ENCODE measurements at places on chromosomes 5 and 9.

DNA sequence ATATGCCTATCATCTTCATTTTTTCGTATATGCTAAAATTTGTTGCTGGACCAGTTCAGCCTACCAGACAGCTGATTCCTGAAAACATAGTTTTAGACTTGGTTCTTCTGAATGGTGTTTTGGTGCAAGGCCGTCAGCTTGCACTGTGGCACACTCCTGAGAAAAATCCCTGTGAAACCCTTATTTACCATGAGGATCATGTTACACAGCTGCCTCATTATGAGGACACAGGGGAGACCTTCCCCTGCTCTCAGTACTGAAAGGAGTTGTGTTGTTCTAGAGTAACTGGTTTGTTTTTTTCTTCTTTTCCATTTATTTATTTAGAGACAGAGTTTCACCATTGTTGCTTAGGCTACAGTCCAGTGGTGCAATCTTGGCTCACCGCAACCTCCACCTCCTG is 37.6 kb downstream of the MAST4 start:
- no peak for DNase-seq

GRCh38 chr5:134079748-134080581 is 34.5 kb upstream of the TCF7 start:
- peak; percentile 76 for DNase-seq

GRCh38 chr5:132024117-132024435 is 12.6 kb upstream of the ACSL6 start:
- DNase-seq, result no peak

DNA sequence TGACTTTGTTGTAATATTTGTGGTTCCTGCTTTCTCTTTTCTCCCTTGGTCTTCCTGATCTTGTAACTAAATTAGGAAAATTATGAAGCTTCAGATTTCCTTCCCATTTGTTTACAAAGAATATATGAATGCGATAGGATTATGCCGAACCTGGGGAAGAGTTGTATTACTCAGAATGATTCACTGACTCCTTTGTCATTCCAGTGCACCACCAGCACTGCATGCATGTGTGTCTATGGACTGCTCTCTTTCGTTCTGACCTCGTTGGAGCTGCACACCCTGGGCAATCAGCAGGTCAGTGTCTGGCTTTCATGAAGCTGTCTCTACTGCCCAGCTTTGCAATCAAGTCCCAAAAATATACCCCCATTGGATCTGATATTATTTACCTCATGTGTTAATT is 25.5 kb downstream of the NUP188 start:
- DNase-seq, result no peak

DNA sequence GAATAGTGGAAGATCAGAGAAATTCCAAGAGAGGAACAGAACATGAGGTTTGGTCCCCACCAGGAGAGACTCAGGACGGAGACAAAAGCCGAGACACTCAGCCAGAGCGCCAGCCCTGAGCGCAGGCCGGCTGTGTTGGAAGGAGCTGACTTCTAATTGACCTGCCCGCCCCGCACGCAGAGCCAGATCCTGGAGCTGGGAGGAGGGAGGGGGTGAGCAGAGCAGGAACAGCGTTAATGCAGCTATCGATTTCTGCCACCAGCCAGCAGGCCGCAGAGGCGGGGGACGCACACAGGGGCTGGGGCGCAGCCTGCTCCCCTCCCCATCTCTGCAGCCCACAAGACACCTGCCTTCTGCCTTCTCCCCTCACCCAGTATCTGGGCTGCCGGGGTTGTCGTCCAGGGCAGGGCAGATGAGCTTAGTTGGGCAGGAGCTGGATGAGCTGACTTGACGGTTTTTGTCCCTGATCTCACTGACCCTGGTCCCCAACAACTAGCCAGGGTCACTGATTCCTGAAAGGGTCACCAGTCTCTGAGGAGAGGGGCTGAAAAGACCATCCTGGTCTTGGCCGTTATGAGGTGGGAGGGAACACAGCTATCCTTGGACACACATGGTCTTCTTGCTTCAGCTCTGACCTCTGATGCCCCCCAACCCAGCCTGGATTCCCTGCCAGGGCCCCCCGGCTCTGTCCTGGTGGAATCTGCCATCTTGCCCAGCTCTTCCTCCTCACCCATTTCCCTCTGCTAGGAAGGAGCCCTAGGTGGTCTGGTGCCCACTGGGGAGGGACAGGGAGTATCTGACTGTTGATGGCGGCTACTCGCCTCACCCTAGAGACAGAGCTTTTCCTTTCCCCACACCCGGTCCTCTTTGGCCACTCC is 29.8 kb downstream of the CXXC5 start:
- no peak for DNase-seq

DNA sequence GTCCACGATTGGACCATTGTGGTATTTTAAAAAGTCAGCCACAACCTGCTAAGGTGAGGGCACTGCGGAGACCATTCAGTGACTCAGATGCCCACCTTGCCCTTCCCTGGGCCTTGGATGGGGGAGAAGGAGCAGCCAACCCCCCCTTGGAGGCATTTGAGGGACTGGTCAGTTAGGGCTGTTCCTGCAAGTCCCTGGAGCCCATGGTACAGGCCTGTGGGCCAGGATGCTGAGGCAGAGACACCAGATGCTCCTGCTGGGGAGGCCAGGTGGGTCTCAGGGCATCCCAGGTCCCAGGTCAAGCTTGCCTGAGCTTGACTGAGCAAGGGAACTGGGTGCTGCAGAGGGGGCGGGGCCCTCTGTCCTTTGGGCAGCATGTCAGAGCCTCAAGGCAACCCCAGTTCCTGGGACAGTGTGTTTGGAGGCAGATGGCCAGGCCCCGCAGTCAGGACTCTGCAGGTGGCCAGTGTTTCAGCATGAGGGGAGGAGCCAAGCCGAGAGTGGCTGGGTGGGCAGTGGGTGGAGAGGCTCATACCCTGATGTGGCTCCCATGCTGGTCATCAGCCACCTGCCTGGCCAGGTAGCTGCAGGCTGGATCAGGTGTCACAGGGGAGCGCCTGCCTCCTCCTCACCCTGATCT is 27.5 kb downstream of the SLC6A3 start:
- no peak for DNase-seq

- DNase-seq, result peak; percentile 58
These were observed 27.6 kb downstream of the IL7R start for GRCh38 chr5:35884191-35884769.
